ENCODE measurements at places on chromosomes 2 and 18. TPM values are rescaled to one million over a fixed set of nuclear protein-coding genes. Genes with fewer than 3 reads are reported as not detected.

The TTR gene
- not detected for total RNA-seq

The SERPINB3 gene
- total RNA-seq = not detected

The PECR gene
- total RNA-seq = 28.4 TPM

The DSC2 gene
- 19.8 TPM for total RNA-seq

The GREB1 gene
- 0.98 TPM for total RNA-seq

The FAM237A gene
- not detected for total RNA-seq

The L3MBTL4 gene
- total RNA-seq = 15.2 TPM

The CRYBA2 gene
- total RNA-seq = not detected

The RANBP2 gene
- total RNA-seq = 76.4 TPM

The LAPTM4A gene
- total RNA-seq = 330 TPM

The ZNF385B gene
- total RNA-seq = 10.9 TPM

The MROH2A gene
- total RNA-seq = not detected

The CLEC4F gene
- 0.72 TPM for total RNA-seq

The GPAT2 gene
- 2.7 TPM for total RNA-seq

The CTNNA2 gene
- not detected for total RNA-seq

The KCNG2 gene
- 0.76 TPM for total RNA-seq

The SLC4A3 gene
- 4.9 TPM for total RNA-seq

The KCNS3 gene
- 7.3 TPM for total RNA-seq

The ZSWIM2 gene
- total RNA-seq = not detected

The ITGA4 gene
- 23.5 TPM for total RNA-seq
